CD4-positive, alpha-beta T cell treated with Interleukin-2 at 100 ng/mL for 4 hours (primary cell): ENCODE measurements at places on chromosomes 7 and 10.

DNA sequence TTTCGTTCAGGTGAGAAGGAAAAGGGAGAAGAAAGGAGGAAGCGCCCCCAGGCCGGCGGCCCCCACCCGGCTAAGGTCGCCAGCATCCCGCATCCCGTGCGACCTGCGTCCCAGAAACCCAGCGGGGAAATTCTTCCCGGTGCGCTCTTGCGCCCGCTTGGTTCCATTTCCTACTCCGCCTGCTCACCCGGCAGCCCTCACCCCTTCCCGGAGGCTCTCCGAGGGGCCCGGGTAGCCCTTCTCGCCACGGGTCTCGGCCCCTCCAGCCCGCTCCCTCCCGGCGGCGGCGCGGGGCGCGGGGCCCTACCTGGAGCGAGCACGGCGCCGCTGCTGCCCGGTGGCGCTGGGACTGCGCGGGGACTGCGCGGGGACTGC is at the start of gene PRKCQ:
Gene PRKCQ (minus strand): TSS at position 373 of the 375 bp plus-strand sequence. CDS start 65,141 bp downstream, outside the sequence.
- DNase-seq, result peak; percentile 32

DNA sequence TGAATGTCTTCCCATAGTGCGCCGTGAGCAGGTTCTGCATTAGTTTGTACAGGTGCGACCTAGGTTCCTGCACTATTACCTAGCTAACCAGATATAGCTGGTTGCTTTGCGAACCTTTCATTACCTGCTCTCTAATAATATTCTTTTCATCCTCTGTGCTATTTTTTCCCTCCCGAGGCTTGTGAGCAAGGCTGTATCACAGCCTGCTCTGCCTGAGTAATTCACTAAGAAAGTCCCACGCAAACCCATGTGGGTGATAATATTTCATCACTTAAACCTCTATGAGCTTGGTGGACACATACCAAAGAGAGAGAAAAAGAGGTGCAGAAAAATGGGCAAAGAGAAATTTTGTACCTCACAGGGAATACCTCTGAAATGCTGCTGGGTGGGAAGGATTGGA is 8.4 kb downstream of the INHBA start:
- no peak for DNase-seq

DNA sequence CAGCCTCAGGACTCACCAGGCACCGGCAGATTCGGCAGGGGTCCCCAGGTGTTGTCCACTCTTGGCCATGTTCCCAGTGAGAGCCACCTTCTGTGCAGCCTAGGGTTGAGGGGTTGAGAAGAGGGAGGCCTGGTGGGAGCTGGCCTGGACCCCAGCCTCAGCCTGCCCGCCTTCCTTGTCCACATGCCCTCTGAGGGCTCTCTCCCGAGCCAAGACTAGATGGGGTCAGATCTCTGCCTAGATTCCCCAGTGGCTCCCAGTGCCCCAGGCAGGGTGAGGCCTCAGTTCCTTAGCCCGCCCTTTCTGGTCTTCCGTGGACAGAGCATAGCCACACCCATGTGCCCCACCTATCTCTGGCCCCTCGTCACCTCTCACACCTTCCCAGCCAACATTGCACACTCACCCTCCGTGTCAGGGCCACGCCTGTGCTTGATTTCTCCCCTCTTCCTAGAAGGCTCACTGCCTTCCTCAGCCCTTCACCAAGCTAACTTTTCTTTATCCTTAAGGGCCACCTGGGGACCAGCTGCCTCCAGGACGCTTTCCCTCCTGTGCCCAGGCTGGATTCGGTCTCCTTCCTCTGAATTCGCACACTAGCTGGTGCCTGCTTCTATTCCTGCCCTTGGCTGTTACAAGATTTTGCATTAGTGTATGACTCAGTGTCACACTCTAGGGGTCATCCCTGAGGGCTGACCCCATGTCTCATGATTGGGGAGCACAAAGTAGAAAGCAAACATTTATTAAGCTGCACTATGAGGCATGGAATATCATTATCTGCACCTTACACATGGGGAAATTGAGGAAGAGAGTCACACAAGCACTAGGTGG is 7.5 kb downstream of the KCP start:
- no peak for DNase-seq

DNA sequence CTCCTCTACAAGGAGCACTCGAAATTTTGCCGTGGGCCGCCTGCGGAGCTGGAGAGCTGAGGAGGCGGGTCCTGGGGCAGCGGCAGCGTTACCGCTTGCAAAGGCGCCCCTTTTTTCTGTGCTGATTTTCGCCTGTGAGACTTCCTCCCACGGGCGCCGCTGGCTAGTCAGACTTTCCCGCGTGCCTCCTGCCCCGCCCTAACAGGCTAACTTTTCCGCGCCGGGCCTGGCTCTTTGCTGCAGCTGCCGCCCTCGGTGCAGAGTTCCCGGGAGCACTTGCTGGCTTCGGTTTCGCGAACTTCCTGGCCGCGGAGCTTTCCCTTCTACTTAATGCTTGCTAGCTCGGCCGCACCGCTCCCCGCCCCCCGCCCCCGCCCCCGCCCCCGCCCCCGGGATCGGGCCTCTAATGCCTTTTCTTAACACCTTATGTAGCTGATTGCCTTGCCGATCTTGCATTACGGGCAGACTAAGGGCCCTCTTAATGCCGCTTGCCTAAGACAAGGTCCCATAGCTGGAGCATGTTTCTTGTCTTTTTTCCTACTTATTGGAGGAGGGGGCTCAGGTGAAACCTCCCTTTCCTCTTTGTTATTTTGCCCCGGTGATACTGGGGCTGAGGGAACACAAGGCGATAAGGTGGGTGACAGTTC is 37.9 kb upstream of the RASGEF1A start:
- DNase-seq, result peak; percentile 45

- DNase-seq, result no peak
These were observed 136.9 kb downstream of the SNX10 start for GRCh38 chr7:26428571-26428970.

DNA sequence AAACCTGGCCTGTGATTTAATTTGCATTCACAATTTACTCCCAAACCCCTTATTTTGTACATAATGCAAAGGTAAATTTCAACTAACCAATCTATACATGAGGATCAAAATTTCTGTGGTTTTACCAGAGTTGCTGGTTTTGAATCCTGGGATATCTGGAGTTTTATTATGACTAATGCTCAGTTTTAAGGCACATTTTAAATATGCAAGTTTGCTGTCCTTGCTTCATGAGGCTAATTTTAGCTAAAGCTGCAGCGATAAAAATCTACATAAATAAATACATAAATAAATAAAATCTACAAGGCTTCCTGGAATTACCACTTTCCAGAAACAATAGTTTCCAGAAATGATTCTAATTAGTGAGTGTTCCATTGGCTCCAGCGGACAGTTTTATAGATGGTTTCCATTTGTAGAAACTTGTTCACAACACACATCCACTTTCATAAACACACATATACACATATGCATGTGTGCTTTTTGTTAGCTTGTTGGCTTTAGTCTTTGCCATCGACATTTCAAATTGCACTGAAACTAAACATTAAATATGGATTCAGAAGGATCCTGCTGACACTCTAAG is 339.5 kb upstream of the NRP1 start:
- DNase-seq, result no peak

DNA sequence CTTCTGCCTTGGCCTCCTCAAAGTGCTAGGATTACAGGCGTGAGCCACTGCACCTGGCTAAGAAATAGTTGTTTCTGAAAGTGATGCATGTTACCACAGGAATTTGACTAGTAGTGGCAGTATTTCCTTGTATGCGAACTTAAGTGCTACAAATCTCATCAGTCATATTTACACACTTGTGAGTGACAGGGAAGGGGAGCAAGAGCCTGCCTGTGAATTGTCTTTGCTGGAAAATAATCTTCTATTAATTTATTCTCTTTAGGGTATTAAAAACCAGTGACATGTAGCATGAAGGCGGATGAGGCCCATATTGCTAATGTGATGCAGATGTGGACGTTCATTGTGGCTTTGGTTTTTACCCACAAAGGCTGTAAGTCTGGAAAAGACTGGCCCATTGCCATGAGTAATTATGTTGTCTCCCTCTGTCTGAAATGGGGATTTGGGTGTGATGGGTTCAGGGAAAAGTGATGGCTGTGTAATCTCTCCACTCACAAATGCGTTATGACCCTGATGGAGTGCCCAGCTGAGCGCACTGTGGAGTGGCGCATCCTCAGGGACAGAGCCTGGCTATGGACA is 97.6 kb downstream of the CCNY start:
- no peak for DNase-seq

DNA sequence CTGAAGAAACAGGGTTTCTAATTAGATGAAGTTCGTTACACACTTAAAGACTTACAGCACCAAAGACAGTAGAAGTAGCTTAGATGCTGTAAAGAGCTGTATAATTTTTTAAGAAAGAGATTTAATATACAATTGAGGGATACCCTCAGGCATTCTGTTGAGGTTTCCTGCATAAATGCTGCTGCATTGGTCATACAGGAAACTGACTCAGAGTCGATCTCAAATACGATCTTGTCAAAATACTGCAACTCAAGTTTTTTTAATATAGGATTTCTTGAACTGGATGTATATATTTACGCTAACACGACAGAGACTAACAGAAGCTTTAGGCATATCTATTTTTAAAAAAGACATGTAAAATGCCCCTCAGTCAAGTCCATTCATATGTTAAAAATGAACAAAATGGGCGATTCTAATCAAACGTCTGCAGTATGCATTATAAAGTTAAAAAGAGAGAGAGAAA is 2.4 kb upstream of the ARID5B start:
- DNase-seq, result peak; percentile 71

GRCh38 chr7:11212080-11212711 is 238.5 kb downstream of the PHF14 start:
- peak; percentile 61 for DNase-seq

- DNase-seq, result peak; percentile 28
These were observed at the start of gene SH2B2 for GRCh38 chr7:102286237-102287110. Gene SH2B2, plus strand, starts transcription at chr7:102286868. Its CDS starts 13,683 bp downstream, at chr7:102300551.

GRCh38 chr10:123864923-123865322 is 26.7 kb downstream of the CPXM2 start:
- no peak for DNase-seq

- DNase-seq, result no peak
These were observed 5.1 kb downstream of the CACNA2D1 start for GRCh38 chr7:82438521-82438920.

GRCh38 chr7:36707898-36708297 is 16.4 kb downstream of the AOAH start:
- no peak for DNase-seq

- DNase-seq, result no peak
These were observed 117.0 kb downstream of the OAT start for GRCh38 chr10:124301736-124302135.

DNA sequence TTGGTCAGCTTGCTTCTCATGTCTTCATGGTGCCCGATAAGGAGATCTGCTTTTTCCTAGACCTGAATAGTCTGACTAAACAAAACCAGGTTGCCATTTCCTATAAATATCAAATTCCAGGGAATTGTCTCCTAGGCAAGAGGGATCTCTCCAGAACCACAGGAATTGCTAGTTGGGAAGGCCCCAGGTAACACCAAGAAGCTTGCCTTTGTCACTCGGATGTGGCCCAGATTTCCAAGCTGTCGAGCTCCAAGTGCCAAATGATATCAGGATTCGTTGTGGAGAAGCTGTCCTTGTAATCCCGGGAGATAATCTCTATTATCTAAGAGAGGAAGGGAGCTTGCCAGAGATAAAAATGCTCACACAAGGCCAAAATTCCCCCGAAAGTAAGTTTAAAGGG is 1288.5 kb upstream of the AUTS2 start:
- DNase-seq, result no peak

DNA sequence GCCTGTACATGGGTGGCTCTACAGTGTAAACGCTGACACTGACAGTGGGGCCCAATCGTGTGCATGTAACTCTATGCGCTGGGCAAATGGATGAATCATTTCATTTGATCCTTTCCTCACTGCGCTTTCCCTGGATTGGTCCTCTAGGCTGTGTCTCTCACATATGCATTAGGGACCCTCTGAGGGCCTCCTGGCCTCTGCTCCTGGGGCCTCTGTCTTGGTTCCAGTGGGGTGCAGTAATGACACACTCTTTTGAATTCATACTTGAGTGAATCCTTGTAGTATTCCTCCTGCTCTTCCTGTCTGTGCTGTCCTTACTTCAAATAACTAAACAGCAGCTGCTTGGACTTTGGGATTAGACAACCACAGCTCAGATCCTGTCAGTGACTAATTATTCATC is 176.5 kb upstream of the ADO start:
- DNase-seq, result no peak

- no peak for DNase-seq
These were observed 127.6 kb downstream of the NEBL start for GRCh38 chr10:20769481-20769880.

GRCh38 chr10:11813855-11814567 is 9.1 kb upstream of the PROSER2 start:
- DNase-seq, result no peak

DNA sequence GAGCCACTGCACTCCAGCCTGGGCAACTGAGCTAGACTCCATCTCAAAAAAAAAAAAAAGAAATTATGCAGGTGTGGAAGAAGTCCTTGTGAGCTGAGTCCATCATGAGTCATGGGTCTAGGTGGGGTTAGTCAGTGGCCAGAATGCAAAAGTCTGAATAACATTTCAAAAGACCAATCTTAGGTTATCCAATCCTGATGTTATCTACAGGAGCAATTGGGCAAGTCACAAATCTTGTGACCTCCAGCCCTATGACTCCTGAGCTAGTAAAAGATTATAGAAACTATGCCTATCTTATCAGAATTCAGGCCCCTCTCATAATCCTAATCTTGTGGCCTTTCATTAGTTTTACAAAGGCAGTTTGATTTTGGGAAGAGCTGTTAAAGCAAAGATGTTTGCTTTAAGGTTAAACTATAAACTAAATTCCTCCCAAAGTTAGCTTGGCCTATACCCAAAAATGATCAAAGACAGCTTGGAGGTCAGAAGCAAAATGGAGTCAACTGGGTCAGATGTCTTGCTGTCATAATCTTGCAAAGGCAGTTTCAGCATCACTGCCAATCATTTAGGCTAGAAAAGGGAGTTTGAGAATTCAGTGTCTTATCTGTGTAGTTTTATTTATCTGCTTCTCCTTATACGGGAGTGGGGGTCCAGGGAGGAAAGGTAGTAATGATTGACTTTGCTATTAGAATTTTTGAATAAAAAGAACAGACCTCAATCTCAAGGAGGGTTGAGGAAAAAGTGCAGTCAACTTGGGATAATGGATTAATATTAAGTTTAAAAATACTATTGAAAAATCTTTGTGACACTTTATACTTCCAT is 71.2 kb upstream of the TRIM24 start:
- no peak for DNase-seq
